ENCODE measurements at places on chromosomes 11 and 22.

DNA sequence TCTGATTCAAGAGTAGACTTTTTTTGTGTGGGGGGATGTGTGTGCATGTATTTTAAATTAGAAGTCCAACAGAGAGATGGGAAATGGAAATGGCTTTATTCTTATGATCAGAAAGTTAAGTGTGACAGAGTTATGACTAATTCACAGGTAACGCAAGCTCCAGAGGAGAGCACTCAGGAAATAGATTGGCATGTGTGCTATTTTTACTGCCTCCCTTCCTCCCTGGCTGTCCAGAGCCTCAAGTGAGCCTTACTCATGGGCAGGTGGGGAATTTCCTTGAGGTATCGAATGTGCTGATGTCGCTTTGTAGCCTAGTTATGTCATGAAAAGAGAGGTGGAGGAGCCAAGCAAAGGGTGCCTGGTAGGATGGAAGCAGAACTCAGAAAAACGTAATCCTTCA is 70.3 kb upstream of the BDNF start:
- DNase-seq, result no peak

DNA sequence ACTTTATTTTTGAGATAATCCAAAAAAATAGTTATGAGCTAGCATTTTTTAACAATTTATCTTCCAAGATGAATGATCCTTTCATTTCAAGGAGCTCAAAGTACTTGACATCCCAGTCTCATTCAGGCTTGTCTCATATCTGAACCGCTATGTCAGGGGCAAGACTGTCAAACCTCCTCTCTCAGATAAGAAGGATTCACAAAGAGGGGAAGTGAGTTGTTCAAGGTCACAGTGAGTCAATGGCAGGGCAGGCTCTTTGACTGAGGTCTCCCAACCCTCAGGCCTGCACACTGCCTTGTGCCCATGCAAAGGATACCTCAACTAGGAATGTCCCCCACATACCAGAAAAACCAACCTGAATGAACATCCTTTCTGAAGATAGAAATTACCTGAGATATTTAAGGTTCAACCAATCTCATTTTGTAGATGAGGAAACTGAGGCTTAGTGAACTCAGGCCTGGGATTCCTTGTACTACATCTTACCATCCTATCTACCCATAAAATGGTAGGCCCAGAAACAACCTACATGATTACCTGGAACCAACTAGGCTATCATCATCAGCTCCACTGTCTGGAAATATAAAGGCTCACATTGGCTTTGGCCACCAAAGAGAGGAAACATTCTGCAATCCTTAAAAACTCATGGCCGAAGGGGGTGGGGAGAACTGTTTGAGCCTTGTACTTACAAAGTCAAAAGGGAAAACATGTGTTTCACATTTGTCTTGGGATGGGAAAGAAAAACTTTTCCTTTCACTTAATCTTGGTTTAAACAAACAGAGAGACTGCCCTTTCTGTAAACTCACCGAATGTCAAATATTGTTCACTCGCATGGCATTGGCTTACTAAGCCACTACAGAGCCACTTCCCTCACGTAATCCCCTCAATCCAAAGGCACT is 51.1 kb downstream of the LIF start:
- DNase-seq, result no peak

- no peak for DNase-seq
These were observed 25.7 kb upstream of the CRTAM start for GRCh38 chr11:122812638-122813037.

DNA sequence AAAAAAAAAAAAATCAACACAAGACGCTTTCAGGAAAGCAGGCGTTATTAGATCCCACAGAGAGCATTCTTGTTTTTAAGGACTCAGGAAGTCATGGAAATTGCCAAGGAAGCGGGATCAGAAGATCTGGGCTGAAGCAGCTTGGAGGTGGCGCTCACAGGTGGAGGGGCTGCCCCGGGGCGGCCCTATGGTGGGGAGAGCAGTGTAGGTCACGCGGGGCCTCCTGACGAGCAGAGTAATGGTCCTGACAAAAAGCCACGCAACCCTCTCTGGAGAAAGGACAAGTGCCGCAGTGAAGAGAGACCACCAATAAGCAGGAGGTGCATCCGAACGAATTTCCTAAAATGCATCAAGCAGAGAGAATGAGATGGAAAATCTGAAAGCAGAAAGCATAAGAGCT is 407.0 kb downstream of the BRD1 start:
- DNase-seq, result no peak

GRCh38 chr11:93921695-93922468 is 71.5 kb upstream of the VSTM5 start:
- no peak for DNase-seq

GRCh38 chr11:42034826-42035225 is 575.4 kb upstream of the LRRC4C start:
- DNase-seq, result no peak

- DNase-seq, result no peak
These were observed 1328.7 kb downstream of the TBC1D22A start for GRCh38 chr22:48091060-48091650.

Measured in psoas muscle (tissue), 8 donors.